Fibroblast of villous mesenchyme (primary cell): ENCODE measurements at places on chromosomes 7 and 10. TPM values are rescaled to one million over a fixed set of nuclear protein-coding genes. Genes with fewer than 3 reads are reported as not detected.

The RELN gene
- under 0.01 and 0.97 TPM in 2 replicates for total RNA-seq

The NCAPG2 gene
- 16.4 and 17.7 TPM in 2 replicates for total RNA-seq

The CHST15 gene
- total RNA-seq: 7.4 and 16.4 TPM in 2 replicates

The MSRB2 gene
- total RNA-seq: 11.9 and 15.1 TPM in 2 replicates

The GJD4 gene
- not detected in 2 replicates for total RNA-seq

The ASAH2 gene
- total RNA-seq: 1.3 and 1.6 TPM in 2 replicates

The CDK1 gene
- 20.0 and 49.2 TPM in 2 replicates for total RNA-seq

The CALML5 gene
- not detected in 2 replicates for total RNA-seq

The KIAA1217 gene
- total RNA-seq: 0.86 and 2.6 TPM in 2 replicates

The C10orf67 gene
- under 0.01 TPM in 2 replicates for total RNA-seq

The EBF3 gene
- total RNA-seq: 0.32 and 6.0 TPM in 2 replicates

The SHTN1 gene
- total RNA-seq: 2.2 and 2.6 TPM in 2 replicates

The NEUROD6 gene
- not detected in 2 replicates for total RNA-seq

The SPDYE2B gene
- not detected in 2 replicates for total RNA-seq

The GCK gene
- total RNA-seq: 0.43 and 0.64 TPM in 2 replicates

The AKR1C4 gene
- not detected in 2 replicates for total RNA-seq

The FAM131B gene
- 1.3 and 2.2 TPM in 2 replicates for total RNA-seq
